ENCODE measurements at places on chromosomes 4 and X. TPM values are rescaled to one million over a fixed set of nuclear protein-coding genes. Genes with fewer than 3 reads are reported as not detected.

The INPP4B gene
- 0.92 TPM for total RNA-seq

The SLC7A11 gene
- 10.1 TPM for total RNA-seq

The CORIN gene
- total RNA-seq: 0.33 TPM

The NFXL1 gene
- total RNA-seq: 30.1 TPM

The LRIT3 gene
- total RNA-seq: 0.07 TPM
